ENCODE measurements at places on chromosomes 1 and 21. TPM values are rescaled to one million over a fixed set of nuclear protein-coding genes. Genes with fewer than 3 reads are reported as not detected.

KDM5B gene
- total RNA-seq: 31.9 TPM

MPZ gene
- total RNA-seq: 18.2 TPM

TTC24 gene
- total RNA-seq: not detected

SPAG17 gene
- total RNA-seq: not detected

HIVEP3 gene
- total RNA-seq: 1.4 TPM

SLC30A2 gene
- not detected for total RNA-seq

FAM229A gene
- 8.7 TPM for total RNA-seq

PPM1J gene
- 3.2 TPM for total RNA-seq

C1QB gene
- total RNA-seq: 583 TPM

ENSA gene
- 212 TPM for total RNA-seq

SH2D2A gene
- 2.7 TPM for total RNA-seq

BSND gene
- not detected for total RNA-seq

PRAMEF26 gene
- not detected for total RNA-seq

KCNA3 gene
- 2.1 TPM for total RNA-seq

LRRC38 gene
- total RNA-seq: not detected

TNFRSF8 gene
- 0.83 TPM for total RNA-seq

S100A7 gene
- not detected for total RNA-seq

PTPN7 gene
- 2.5 TPM for total RNA-seq

TPR gene
- 77.9 TPM for total RNA-seq

FCGR2B gene
- 39.8 TPM for total RNA-seq

EPB41 gene
- total RNA-seq: 24.6 TPM

ZNF593OS gene
- not detected for total RNA-seq

PLOD1 gene
- 73.2 TPM for total RNA-seq

KRTAP21-2 gene
- not detected for total RNA-seq

SEC16B gene
- 2.6 TPM for total RNA-seq

LCE2C gene
- total RNA-seq: not detected

CLDN17 gene
- not detected for total RNA-seq

MRPL9 gene
- 56.2 TPM for total RNA-seq

CFHR2 gene
- total RNA-seq: not detected

HENMT1 gene
- 0.83 TPM for total RNA-seq

PDE4B gene
- 5.7 TPM for total RNA-seq

NUDT4B gene
- total RNA-seq: 31.6 TPM

HDAC1 gene
- 51.4 TPM for total RNA-seq

G0S2 gene
- total RNA-seq: 4.9 TPM

CMPK1 gene
- 167 TPM for total RNA-seq

TRAF3IP3 gene
- 1.0 TPM for total RNA-seq

EPHX1 gene
- total RNA-seq: 72.3 TPM

PALMD gene
- total RNA-seq: 33.0 TPM

CEP170 gene
- 30.7 TPM for total RNA-seq

S100A4 gene
- total RNA-seq: 268 TPM

MAPKAPK2 gene
- 70.1 TPM for total RNA-seq

C1orf210 gene
- not detected for total RNA-seq

LHX4 gene
- total RNA-seq: not detected

TFF3 gene
- 8.7 TPM for total RNA-seq

LCA5L gene
- total RNA-seq: 2.4 TPM

MX2 gene
- total RNA-seq: 19.7 TPM

TNFRSF4 gene
- 1.1 TPM for total RNA-seq

All from esophagus muscularis mucosa (tissue), 4 donors.